ENCODE measurements at places on chromosomes 5 and 9.

- DNase-seq: no peak
Observed at GRCh38 chr9:89929315-89929672, 324.5 kb downstream of the GADD45G start.

DNA sequence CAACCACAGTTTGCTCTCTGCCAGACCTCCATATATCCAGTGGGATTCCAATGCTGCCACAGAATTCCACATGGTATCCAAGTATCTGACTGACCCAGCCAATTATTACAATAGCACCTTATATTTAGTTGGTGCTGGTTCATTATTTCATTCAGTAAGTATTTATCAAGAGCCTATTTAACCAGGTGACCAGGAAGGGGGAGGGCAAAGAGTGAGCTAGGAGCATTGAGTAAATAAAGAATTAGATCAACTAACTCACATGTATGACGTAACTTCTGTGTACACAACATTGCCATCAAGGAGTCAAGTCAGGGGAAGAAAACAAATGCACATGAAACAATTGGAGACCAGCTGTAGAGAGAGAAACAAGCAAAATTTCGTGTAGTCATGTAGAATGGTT lies 207.1 kb upstream of the PAPPA start:
- no peak for DNase-seq

- DNase-seq: no peak
Observed at GRCh38 chr9:80811656-80812055, 877.7 kb downstream of the TLE1 start.

DNA sequence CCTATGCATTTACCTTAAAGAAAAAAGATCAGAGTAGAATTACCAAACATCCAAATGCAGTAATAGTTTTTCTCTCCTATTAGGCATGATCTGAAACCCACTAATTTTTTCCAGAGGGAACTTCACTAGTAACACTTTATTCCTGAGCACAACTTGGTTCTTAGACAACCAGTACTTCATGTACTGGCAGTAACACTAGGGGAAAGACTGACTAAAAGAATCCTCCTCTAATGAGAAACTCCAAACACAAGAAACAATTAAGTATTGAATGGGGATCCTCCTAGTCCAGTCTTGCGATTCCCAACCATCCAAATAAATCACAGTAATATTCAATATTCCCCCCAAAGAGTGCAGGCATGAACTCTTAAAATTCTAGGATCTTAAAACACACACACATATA lies 48.9 kb downstream of the ZNF608 start:
- no peak for DNase-seq

DNA sequence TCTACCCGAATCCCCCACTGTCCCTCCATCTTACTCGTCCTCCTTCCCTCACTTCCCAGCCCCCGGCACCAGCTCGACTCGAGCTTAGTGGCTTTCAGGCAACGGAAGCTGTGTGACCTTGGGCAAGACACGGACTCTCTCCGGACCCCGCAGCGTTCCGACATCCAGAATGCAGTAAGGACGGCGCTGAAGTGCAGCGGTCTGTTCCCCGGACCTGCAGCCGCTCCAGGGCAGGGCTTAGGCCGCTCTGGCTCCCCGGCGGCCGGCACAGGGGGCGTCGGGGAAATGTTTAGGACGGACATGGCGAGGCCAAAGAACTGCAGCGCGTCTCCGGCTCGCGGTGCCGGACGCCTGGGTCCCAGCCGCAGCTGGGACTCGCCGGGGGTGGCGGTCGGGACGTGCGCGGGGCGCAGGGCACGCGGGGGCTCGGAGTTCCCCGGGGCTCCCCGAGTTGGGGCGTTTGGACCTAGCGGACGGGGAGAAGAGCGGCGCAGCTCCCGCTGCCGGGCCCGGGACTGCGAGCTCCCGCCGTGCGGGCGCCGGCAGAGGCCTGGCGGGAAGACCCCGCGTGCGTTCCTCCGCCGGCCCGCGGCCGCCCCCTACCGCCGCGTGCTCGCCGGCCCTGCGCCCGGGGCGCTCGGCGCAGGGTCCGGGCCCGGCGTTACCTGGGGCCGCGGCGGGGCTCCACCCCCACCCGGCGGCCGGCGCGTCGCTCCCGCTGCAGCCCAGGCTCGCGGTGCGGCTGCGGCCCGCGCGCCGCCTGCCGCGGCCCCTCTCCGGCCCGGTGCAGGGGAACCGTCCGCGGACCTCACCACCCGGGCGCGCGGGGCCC lies 5.6 kb upstream of the RNF44 start:
- no peak for DNase-seq

GRCh38 chr9:100104314-100104713 lies 5.3 kb downstream of the INVS start:
- no peak for DNase-seq

DNA sequence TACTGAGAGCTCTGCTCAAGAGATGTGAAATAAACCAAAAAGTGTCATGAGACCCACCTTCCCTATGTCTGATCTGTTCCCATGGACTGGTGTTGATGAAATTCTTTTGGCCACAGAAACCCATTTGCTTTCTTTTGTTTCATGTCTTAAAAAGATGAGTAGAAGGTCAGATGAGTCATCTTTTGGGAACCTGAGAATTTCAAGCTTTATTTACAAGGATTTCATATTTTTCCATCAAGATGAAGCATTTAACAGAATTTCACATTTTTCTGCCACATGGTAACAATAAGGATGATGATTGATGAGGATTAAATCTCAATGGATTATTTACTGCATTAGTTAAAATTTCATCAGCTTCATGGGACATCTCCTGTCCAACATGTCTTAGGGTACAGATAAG lies 337.8 kb downstream of the DEPDC1B start:
- DNase-seq: peak; percentile 20

GRCh38 chr5:132059043-132059695 lies 1.3 kb upstream of the IL3 start:
- DNase-seq: no peak

DNA sequence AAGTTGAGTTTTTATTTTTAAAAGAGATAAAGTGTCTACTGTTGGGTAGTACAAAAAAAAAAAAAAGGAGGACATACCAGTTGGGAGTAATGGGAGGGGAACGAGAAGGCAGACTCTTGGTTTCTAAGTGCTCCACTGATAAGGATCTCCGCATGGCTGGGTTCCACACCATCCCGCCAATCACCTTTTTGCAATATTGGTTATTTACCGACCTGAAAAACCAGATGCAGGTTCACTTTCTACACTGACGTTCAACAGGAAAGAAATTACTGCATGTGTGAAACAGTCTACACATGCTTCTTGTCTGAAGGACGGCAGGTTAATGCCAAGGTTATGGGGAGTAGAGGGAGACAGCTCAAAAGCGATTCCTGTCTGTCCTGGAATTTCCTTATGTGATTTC lies 75.5 kb downstream of the PTPN3 start:
- no peak for DNase-seq

- no peak for DNase-seq
Observed at GRCh38 chr5:119080936-119081335, 10.0 kb downstream of the DMXL1 start.

DNA sequence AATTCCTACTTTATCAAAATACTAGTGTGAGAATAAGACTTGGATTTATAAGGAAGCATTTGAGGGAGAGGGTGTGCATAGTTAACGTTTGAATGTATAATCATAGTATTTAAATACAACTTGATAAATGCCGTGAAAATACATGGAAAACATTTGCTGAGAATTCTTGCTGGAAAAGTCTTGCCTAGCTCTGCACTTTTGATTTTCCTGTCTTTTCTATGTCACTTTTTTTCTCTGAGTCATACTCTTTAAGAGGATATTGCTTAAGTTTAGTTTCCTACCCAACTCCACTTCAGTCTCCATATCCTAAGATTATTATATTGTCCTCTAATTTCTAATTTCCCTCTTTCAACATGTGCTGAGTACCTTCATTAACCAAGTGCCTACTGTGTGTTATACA lies 616.6 kb upstream of the SEMA6A start:
- DNase-seq: no peak

- DNase-seq: no peak
Observed at GRCh38 chr9:16329671-16330113, 540.8 kb downstream of the BNC2 start.

- no peak for DNase-seq
Observed at GRCh38 chr5:141529002-141529401, 40.1 kb downstream of the PCDHGC5 start.

GRCh38 chr9:137918331-137919094 lies 40.9 kb downstream of the CACNA1B start:
- no peak for DNase-seq

DNA sequence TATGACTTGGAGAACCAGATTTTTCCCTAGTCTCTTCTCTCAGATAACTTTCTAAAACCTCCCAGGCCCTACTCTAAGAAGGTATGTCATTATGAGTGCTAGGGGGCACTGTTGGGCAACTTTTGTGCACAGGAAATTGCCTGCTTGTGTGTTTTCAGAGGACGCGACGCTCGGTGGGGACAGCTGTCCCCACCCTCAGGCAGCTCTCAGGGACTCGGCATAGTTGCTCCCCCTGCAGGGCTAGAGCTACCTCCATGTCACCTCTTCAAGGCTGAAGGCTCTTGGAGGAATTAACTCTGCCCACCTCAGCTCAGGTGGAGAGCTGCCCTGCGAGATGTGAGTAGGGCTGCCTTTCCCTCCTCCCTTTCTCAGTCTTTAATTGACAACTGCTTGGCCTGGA lies 10.2 kb upstream of the TIFAB start:
- DNase-seq: peak; percentile 60

DNA sequence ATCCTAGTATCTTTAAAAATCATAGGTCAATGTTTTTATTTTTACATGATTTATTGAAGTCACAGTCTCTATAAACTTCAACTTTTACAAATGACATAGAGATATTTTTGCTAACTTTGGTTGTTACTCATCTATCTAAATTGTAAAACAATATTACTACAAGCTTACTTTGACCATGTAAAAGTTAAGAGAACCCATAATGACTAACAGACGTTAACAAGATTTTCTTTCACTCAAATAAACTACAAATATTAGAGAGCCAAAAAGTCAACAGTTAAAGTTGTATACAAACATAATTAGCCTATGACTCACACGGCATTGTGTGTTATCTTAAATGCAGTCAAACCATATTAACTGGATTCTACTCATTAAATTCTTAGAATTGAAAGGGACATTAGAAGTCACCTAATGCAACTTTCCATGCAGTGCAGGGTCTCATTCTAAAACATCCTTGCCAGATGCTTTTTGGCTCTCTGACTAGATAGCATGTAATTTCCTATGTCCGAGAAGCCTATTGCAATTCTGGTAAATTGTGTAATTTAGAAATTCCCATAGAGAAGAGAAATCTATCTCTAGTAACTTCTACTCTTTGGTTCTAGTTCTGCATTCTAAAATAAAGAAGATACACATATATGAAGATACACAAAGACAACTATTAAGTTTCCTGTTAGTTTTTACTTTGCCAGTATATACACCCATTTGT lies 42.2 kb upstream of the UGT3A2 start:
- DNase-seq: no peak

DNA sequence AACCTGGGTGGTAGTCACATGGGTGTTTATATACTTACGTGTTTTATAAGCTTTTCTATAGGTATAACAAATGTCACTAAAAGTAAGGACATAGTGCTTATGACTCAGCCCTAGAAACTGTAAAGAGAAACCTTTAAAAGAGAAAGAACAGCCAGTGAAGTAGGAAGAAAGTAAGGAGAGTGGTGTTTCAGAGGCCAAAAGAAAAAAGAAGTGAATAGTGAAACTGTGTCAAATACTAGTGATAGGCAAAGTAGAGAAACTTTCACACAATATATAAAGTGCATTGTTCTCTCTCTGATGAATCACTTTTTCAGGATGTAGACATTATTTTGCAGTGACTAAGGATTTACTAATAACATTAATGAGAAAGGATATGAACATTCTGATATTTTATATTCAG lies 74.2 kb upstream of the SUSD1 start:
- DNase-seq: peak; percentile 40

GRCh38 chr5:137564398-137564961 lies 65.4 kb upstream of the SPOCK1 start:
- no peak for DNase-seq

DNA sequence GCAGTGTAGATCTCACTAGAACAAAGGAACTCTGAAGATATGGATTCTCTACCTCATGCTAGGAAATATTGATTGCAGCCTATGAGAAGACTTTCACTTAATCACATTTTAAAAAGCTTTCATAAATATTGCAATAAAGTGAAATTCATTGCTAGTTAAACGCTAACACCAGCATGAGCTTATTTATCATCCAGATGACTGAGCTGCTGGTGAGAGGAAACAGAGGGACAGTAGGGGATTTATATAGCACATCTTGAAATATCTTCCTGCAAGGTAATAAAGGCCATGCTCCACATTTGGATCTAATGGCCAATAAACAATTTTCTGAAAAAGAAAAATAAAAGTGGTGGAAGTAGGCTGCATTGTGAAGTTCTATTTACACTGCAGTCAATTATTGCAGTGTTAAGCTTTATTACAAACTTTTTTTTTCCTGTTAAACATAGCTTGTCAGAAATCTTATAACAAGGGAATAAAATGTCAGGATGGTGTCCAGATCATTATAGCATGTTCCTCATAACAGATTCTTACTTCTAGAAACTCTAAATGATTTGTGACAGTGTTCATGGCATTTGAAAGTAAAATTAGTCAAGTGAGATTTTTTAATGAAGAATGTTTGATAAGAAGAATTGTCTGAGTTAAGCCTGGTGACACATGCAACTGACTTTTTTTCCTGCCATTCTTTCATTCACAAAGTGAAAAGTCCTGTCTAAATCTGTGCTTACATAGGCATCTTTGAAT lies 342.6 kb downstream of the DMAC1 start:
- DNase-seq: no peak

DNA sequence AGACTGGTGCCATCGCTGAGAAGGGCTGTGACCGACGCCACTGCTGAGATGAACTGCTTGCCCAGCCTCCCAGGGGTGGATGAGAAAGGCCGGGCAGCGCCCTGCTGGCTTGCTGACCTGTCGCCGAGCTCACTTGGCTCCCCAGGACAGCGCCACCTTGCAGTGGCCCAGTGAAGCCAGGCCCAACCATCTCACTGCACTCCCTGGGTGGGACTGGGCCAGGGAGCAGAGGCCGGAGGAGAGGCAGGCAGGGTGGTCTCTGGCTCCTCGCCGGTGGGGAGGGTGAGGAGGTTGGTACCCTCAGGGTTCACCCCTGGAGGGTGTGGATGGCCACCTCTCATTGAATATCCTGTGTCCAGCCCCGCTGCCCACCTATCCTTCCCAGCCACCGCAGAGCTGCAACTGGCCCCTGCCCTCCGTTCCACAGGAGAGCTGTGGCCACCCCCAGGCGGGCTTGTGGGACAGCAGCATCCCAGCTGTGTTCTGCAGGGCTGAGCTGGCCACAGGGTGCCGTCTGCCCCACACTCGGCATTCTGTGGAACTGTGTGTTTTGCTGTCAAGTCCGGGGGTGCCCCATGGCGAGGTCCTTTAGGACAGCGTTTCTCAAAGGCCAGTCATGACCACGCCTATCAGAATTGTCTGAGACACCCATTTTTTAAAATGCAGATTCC lies 41.0 kb upstream of the FCN2 start:
- DNase-seq: no peak

- no peak for DNase-seq
Observed at GRCh38 chr5:32559411-32559810, 25.9 kb upstream of the SUB1 start.
